SHP77 (cell line): ENCODE measurements at places on chromosomes 1 and 21.

DNA sequence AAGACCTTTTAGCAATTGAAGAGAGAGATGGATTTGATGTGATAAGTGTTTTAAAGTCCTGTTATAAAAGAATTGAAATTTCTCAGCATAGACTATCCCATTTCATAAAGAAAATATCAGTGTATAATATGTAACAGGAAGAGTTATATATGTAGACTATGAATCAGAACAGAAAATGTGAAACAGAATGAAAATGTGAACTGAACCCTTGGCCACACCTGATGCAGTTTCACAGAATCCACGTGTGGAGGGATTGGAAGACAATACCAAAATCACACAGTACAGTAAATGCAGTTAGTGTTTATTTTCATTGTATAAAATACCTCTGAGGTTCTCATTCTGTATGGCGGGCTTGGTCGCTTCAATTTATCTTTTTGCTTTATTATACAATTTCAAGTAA lies 9.9 kb upstream of the SLAMF1 start:
- DNase-seq: no peak

DNA sequence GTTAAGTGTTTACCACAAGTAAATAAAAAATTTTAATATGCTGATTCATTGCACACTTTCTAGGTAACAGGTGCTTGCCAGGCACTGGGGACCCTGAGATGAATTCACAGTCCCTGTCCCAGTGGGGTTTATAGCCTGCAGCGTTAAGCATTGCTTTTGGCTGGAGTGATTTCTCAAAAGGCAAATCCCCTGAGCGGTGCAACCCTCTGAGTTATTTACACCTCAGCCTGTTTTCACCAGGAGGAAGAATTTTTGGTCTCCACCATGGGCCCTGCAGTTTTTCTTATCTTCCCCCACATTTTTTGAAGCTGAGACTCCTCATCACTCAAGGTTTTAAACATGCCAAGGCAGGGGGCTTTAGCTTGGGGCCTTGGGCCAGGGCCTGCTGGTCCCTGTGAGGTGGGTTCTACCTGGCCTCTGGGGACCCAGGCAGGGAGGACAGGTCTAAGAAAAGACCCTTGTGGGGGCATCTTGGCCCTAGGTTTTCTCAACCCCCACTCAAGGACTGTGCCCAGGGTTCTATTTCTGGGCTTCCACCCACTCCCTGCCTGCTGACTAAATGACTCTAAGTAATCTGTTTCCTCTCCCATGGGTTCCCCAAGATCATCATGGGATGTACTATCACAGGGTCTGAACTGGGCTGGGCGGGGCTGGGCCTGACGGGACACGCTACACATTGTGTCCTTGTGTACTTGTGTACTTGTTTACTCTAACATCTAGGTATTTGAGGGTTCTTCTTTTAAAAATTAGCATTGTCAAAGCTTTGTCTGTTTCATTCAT lies 10.2 kb upstream of the CHIT1 start:
- no peak for DNase-seq

DNA sequence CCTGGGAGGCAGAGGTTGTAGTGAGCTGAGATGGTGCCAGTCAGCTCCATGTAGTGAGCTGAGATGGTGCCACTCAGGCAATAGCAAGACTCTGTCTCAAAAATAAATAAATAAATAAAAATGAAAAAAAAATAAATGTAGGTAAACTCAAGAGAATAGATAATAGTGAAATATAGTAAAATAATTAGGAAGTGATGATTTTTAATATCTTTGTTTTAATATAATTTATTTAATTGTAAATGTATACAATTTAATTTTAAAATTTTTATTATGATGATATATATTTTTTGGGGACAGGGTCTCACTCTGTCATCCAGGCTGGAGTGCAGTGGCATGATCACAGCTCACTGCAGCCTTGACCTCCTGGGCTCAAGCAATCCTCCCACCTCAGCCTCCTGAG lies 19.6 kb upstream of the SERINC2 start:
- no peak for DNase-seq

GRCh38 chr1:231353086-231353485 lies 15.0 kb downstream of the SPRTN start:
- DNase-seq: no peak

DNA sequence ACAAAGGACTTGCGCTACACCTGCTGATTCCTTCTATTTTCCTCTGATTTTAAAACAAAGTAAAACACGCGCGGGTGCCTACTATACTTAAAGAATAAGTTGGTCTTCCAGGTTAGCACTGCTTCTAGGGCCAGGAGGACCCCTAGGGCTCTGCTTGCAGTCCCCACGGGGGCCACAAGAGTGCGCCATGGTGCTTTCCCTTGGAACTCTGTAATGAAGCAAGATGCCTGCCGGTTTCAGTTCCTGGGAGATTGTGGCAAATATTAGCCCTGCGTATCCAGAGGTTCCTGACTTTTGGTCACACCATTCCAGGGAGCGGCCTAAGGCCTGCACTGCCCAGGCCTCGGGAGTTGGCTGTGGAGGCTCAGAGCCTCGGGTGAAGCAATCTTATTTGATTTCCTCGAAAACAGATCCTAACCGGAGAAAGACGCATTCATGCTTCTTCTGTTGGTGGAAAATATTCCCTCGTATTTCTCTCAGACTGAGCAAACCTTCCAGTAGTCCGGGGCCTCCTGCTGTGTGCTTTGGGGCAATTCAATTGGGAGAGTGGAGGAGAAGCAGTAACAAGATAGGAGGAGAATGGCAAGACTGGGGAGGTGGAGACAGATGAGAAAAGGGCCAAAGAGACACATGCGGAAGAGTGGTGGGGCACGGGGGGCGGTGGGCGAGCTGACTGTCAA lies 25.3 kb downstream of the ADAM30 start:
- DNase-seq: peak; percentile 71

- no peak for DNase-seq
These were observed 46.0 kb upstream of the CNTN2 start for GRCh38 chr1:204996981-204997380.
